ENCODE measurements at places on chromosomes 11 and 22. TPM values are rescaled to one million over a fixed set of nuclear protein-coding genes. Genes with fewer than 3 reads are reported as not detected.

ANGPTL5 gene
- 0.19 TPM for total RNA-seq

TFIP11 gene
- total RNA-seq: 39.9 TPM

IL10RA gene
- total RNA-seq: 0.10 TPM

MMP3 gene
- not detected for total RNA-seq

OR51B2 gene
- total RNA-seq: not detected

DNAJC24 gene
- 16.0 TPM for total RNA-seq

ROM1 gene
- 5.2 TPM for total RNA-seq

ARHGEF12 gene
- total RNA-seq: 118 TPM

FOLR2 gene
- not detected for total RNA-seq

TMEM80 gene
- 11.8 TPM for total RNA-seq

MRGPRG gene
- total RNA-seq: not detected

PLXNB2 gene
- total RNA-seq: 113 TPM

KCNK7 gene
- total RNA-seq: 0.29 TPM

APOA4 gene
- not detected for total RNA-seq

RANGAP1 gene
- 133 TPM for total RNA-seq

OPCML gene
- not detected for total RNA-seq

AMBRA1 gene
- 27.5 TPM for total RNA-seq

POU2AF1 gene
- total RNA-seq: not detected

TRIM49C gene
- not detected for total RNA-seq

FAM111A gene
- 40.9 TPM for total RNA-seq

CLCF1 gene
- 4.6 TPM for total RNA-seq

MAJIN gene
- total RNA-seq: not detected

CCDC89 gene
- total RNA-seq: not detected

RBFOX2 gene
- 167 TPM for total RNA-seq
